ENCODE measurements at places on chromosomes 16 and 17. TPM values are rescaled to one million over a fixed set of nuclear protein-coding genes. Genes with fewer than 3 reads are reported as not detected.

PHAF1 gene
- 25.5 TPM for total RNA-seq

P2RX1 gene
- not detected for total RNA-seq

CD300LF gene
- not detected for total RNA-seq

ADGRG3 gene
- total RNA-seq: 0.71 TPM

RNF43 gene
- total RNA-seq: 0.34 TPM

MT1A gene
- 30.3 TPM for total RNA-seq

AANAT gene
- total RNA-seq: 0.31 TPM

C17orf50 gene
- total RNA-seq: 0.33 TPM

NUPR1 gene
- total RNA-seq: 19.3 TPM

OTOP2 gene
- total RNA-seq: 0.09 TPM

CLEC19A gene
- 0.08 TPM for total RNA-seq

AGRP gene
- not detected for total RNA-seq

SETD1A gene
- total RNA-seq: 19.5 TPM

KCNG4 gene
- total RNA-seq: not detected
